ENCODE measurements at places on chromosomes 12 and 14.
A peak's percentile ranks its signal among the peaks of the same experiment; 100 is the strongest.

- DNase-seq, result no peak
Observed at GRCh38 chr14:60508363-60508706, 611 bp upstream of the SIX6 start.

- no peak for DNase-seq
Observed at GRCh38 chr14:74906925-74907521, 16.0 kb downstream of the RPS6KL1 start.

GRCh38 chr12:5914387-5915149, 30.5 kb downstream of the ANO2 start:
- DNase-seq, result no peak

DNA sequence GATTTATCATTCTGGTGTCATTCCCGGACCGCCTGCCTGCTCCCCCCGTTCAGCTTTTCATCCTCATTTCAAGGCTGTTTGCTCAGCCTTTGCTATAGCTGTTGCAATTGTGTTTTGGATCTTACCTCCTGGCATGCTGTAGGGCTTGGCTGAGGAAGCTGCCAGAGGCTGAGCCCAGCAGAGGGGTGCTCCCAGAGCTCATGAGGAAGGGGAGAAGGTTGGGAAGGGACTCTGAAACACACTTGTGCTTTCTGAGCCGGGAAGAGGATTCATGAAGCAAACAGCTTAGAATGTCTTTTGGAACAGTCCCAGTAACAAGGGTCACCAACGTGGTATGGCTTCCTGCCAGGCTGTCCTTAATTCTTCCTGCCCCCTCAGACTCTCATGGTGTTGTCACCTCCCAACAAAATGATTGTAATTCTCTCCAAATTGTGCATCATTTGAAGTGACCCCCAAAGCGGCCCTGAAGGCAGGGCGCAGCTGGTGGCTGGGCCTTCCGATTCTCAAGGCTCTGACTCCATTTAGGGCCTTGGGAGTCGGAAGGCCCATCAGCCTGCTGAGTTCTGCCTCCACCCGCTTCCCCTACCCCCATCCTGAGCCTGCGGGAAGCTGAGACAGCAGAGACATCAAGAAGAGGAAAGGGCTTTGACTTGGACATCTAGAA, 111.9 kb upstream of the ARHGAP5 start:
- no peak for DNase-seq

GRCh38 chr12:15515010-15515409, 192.7 kb downstream of the PTPRO start:
- DNase-seq, result no peak

GRCh38 chr12:21773263-21773741, 1.2 kb downstream of the KCNJ8 start:
- peak; percentile 20 for DNase-seq

DNA sequence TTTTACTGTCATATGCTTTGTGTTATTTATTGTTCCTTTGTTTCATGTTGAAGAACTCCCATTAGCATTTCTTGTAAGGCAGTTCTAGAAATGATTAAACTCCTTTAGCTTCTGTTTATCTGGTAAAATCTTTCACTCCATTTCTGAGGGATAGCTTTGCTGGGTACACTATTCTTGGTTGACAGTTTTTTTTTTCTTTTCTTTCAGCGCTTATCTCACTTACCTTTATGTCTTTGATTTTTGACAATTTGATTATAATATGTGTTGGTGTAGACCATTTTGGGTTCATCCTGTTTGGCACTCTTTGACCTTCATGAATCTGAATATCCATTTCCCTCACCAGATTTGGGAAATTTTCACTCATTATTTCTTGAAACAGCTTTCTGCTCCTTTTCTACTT, 16.2 kb downstream of the FBXO33 start:
- no peak for DNase-seq

DNA sequence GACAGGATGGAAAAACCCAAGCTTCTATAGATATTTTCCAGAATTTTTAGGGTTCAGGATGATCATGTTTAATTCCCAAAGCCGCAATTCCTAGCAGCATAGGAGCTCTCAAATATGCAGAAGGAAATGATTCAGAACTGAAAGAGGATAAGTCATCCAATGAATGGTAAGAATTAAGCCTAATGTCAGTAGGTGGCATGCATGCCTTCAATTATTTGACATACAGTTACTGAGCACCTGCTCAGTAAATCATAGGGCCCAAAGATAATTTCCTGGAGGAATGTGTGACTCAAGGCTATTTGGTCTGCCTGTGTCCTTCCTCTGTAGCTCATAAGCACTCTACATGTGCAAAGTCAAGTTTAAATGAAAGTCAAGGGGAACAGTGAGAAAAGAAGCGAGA, 116.8 kb upstream of the SLC38A4 start:
- peak; percentile 66 for DNase-seq

GRCh38 chr12:107912421-107913004, 138.0 kb downstream of the ASCL4 start:
- DNase-seq, result peak; percentile 13

- DNase-seq, result no peak
Observed at GRCh38 chr12:48969833-48970701, 1.5 kb downstream of the WNT10B start.

- no peak for DNase-seq
Observed at GRCh38 chr12:81021834-81022233, 56.0 kb upstream of the ACSS3 start.

DNA sequence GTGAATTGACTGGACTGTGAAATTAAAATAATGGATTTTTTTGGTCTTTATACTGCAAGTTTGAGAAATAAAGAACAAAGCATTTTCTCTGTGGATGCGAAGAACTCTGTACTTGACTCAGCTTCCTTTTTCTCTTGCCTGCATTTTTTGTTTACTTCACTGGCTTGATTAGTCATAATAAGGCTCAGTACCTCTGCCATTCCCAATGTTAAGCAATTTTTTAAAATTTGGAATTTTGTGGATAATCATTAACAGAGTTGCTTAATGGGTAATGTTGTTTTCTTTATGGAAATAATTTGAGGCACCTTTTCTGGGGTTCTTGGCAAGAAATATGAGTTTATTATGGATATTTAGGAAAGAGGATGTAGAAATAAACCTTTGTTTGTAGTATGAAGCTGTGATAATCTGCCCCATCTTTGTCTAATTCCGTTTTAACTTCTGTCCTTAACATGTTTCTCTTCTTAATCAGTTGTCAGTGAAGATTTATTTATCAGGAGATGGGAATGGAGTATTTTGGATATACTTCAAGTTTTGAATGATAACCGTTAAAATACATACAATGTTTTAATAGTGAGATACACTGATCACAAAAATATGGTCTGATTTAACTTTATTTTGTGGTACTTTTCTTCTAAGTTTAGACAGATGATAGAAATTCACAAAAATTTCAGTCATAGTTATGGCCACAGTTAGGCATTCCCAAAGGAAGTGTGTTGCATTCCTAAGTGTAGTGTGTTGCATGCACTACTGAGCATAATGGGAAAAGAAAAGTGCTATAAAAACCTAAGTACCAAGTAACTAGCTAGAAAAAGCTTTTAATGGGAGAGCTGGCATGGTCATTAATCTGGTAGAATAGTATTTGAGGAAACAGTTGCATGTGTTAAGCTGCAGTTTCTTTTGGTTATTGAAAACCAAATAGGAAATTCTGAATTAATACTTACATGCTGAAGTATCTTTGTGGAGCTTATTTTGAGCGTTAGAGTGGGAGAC, 27.7 kb downstream of the WNK1 start:
- peak; percentile 84 for DNase-seq

DNA sequence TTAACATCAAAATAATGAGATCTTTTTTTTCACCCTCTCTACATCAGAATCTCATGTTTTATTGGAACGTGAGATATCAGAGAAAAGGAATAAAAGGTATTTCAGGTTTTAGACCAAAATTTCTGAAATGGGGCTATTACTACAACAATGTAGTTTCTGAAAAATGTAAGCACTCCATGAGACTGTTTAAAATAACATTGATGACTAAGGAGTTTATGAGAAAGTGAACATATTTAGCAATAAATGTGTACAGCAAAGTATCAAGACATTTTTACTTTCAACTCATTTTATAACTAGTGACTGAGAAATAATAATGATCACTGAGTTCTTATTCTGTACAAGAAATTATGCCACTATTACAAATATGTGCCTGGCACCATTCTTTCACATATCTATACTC, 39.3 kb upstream of the ABCC9 start:
- DNase-seq, result peak; percentile 7

- no peak for DNase-seq
Observed at GRCh38 chr14:68075382-68076029, 255.9 kb downstream of the RAD51B start.

DNA sequence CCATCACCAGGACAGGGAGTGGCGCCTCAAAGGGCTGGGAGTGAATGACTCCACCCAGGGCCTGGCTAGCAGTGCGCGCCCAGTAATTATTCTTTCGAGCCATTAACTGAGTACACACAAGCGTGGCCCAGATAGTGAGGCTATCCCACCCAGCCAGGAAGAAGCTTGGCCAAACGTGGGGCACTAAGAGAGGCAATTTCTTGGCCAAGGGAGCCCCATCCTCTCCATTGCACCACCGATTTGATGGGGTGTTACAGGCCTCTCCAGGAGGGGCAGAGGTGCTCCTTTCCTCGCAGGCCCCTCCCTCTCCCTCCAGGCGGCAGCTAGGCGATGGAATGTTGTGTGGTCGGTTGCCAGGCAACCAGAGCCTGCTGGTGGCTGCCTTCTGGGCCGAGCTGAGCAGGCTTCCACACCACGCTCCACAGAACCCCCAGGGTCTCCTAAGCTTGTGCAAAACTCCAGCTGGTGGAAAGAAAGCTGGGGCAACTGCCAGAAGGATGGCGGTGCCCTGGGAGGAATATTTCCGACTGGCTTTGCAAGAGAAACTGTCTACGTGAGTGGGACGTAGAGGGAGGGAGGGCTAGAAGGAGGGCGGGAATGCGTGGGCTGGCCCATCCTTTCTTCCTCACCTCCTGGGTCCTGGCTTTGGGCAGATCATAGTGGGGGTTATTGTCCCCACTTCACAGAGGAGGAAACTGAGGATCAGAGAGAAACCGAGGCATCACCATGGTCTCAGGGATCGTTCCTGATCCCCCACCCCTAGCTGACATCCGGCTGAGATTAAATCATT, at the start of gene CFAP73:
CFAP73 (plus strand) TSS at position 364 of the 790 bp plus-strand sequence; CDS start at position 498, 134 bp downstream.
- peak; percentile 85 for DNase-seq

DNA sequence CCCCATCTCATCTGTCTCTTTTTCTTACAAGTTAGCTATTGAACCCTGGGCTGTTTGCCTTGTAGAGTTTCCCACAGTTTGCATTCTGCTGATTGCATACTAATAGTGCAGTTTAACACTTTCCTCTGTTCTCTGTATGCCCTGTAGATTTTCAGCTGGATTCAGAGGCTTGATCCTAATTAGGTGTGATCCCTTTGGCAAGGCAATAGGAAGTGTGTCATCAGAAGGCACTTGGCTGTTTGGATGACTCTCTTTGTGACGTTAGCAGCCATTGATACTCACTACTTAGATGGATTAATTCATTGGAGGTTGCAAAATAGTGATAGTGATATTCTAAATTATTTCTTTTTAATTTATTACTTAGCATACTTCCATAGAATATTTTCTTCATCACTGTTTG, 33.6 kb downstream of the FUT8 start:
- peak; percentile 9 for DNase-seq

- DNase-seq, result no peak
Observed at GRCh38 chr12:66999141-66999540, 270.0 kb upstream of the CAND1 start.

- peak; percentile 46 for DNase-seq
Observed at GRCh38 chr12:107884769-107885694, 110.5 kb downstream of the ASCL4 start.

DNA sequence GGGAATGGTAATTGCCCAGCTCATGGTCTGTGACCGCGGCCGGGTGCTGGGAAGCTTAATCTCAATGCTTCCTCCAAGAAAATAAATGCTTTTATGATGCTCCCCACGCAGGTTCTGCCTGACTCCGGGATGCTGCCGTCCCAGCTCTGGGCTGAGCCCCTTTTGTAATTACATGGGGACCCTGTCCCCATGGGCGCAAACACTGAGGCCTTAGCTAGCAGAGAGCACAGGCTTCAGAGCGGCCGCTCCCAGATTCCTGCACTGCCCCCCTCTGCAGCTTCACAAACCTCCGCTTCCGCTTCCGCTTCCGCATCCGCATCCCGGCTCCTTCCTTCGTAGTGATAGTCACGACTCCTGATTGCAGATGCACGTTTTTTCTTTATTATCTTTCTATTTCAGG, 129.5 kb downstream of the KIF26A start:
- no peak for DNase-seq

DNA sequence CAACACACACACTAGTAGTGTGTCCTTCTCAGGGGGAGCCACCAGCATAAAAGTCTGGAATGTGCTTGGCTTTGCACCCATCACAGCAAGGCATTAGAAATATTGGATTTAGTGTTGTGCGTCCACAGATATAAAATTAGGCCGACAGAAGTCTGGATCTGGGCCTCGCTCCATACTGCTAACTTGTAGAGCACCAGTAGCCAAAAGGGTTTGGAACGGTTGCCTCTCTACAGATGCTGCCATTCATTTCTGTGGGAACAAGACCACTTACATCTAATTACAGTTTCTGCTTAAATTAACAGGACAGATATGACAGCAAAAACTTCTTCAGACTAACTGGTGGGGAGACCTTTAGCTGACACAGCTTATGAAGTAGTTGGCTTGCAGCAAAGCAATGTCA, 94.2 kb downstream of the EXOC5 start:
- DNase-seq, result no peak

GRCh38 chr12:16345105-16345504, 2.3 kb upstream of the MGST1 start:
- no peak for DNase-seq

GRCh38 chr14:33386781-33387180, 448.1 kb downstream of the NPAS3 start:
- peak; percentile 24 for DNase-seq

DNA sequence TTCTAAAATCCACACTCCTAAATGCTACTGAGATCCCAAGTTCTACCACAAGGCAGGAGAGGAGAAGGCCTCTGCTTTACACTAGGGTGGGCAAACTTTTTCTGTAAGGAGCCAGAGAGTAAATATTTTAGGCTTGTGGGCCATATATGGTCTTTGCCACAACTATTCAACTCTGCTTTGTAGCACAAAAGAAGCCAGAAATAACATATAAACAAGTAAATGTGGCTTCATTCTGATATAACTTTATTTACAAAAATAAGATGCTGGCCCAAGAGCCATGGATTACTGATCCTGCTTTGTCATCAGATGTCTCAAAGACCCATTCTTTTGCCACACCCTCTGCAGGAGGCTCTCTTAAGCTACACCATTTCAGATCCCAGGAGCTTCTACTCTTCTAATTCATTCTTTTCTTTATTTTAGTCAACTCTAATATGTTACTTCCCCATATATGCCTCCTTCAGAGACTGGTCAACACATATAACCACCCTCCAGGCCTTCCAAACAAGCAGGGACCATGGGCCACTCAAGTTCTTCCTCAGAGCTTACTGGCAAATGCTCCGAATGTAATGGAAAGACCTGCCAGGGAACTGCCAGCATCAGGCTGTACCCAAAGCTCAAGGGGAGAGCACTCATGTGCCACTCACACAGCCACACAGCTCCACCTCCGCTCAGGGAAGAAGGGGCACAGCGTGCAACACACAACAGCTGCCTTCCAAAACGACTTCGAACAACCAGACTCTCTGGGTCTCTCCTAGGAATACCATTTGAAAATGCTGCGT, 15.6 kb downstream of the APPL2 start:
- no peak for DNase-seq

- DNase-seq, result peak; percentile 50
Observed at GRCh38 chr12:89932954-89933353, 224.3 kb upstream of the ATP2B1 start.
